ENCODE measurements at places on chromosomes 5 and 9.

- DNase-seq = no peak
These were observed 214.9 kb upstream of the WWC1 start for GRCh38 chr5:168076561-168076991.

DNA sequence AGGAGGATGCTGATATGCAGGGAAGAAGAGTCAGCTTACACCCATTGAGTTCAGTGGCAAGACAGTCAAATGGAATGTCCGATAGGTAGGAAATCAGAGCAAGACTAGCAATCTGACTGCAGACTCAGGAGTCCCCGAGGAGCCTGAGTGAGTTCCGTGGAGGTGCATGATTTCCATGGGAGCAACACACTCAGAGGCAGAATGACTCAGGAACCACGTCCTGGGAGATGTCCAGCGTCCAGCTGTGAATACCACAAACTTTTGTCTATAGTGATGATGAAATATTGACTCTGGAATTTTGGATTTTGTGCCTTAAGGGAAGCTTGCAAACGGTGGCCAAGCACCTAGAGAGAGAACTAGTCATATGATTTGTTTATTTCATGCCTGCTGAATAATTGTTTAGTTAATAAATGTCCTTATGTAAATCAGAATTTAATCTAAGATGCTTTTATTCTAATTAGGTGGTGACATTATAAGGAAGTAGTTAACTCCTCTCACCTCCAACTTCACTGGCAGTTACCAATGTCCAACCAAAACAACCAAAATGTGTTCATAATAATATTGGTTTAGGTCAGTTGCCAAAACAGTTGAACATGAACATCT, 100.4 kb downstream of the PDE4D start:
- no peak for DNase-seq

DNA sequence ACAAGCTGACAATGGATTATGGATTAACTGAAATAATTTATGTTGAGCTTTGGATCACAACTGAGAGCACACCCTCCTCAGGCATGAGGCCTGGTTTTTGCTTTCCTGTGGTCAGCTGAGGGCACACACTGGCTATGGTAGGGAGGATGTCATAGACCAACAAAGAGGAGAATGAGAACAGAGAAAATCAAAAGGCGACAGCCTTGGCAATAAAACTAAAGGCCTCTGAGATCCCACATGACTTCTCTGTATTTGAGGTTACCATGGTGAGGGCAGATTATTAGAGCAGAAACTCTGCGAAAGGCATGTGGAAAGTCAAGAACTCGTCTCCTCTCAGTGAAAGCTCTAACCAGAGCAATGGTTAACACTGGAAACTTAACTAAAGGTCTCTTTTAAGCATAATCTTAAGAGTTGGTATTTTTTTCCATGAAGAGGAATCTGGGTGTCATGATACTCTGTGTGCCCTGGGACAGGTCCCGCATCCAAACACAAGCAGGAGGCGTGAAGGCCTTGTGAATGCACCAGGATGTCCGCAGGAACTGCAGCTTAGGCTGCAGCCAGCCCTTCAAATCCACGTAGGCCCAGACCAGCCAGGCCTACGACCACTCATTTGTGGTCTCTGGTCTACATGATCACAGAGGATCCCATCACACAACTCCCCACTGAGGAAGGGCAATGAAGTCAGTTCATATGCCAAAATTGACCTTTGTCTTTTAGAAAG, 12.4 kb upstream of the MEIKIN start:
- no peak for DNase-seq

DNA sequence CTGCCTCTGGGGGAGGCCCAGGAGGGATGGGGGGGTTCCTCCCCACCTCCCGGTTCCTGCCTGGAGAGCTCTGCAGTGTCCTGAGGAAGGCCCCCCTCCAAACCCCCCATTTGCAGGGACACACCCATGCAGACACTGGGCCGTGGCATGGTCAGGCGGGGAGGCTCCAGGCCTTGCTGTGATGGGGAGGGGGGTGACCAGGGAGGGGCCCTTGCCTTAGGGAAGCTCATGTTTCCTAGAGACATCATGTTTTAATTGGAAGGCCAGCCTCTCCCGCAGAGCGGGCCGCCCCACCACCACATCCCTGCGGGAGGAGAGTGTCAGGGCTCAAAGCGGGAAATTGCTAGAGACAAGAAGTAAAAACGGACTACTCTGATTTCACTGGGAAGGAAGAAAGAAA, 12.0 kb downstream of the PRRX2 start:
- no peak for DNase-seq

GRCh38 chr9:113922160-113922559, 46.1 kb downstream of the ZNF618 start:
- no peak for DNase-seq

DNA sequence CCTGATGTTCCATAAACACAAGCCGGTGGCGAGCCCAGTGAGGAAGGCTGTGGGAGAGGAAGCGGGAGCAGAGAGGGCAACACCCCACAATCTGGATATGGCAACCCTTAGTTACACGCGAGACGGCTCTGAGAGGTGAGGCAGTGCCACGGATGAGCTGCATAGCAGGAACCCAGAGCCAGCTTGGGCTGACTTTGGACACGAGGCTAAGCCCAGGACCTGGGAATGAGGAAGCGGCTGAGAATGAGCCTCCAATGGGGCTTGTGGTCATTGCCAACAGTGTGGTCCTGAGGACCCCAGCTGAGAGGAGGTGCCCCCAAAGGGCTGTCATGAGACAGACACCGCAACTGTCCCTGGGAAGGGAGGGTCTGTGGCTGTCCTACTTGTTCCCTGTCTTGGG, 160.0 kb upstream of the SMIM23 start:
- DNase-seq = no peak

DNA sequence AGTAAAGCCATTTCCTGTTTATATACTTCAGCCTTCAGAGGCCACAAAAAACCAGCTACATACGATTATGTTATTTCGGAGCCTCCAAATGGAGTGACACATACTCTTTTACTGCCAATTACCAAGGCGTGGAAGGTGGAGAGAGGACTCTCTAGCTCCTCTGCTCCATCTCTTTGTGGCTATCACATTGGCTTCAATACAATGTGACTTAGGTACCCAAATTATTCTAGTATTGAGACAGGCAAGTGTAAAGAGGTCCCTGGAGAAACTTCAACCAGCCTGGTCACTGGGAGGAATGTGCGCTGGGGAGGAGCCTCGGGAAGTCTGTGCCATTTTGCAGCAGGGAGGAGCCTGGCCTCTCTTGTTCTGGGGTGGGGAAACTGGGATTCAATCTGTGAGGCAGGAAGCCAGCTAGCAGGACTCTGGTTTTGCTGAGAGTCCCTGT, 85.8 kb upstream of the TAS2R1 start:
- no peak for DNase-seq

- DNase-seq = no peak
These were observed 165.0 kb upstream of the FBXL17 start for GRCh38 chr5:108546939-108547338.

DNA sequence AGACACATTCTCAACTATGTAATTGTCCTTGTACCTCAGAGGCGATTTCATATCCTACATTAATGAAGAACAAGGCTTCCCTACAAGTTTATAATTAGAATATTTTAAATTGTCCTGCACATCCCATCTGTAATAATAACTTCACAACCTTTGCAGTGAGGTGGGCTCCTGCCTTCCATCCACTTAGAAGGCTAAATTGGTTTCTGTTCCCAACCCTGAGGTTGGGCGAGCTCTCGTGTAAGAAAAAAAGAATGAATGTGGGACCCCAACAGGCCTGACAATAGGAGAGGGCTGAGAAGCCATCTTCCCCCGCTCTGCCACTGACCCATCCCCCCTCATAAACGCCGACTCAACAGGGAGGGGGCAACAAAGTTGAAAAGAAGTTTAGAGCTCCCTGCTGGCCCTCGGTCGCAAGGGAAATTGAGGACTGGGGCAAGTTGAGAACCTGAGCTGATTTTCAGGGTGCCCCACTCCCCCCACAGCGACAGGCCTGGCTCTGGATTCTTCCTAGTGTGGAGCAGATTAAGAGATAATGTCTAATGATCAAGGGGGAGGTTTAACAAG, 9.4 kb downstream of the BARHL1 start:
- DNase-seq = no peak

DNA sequence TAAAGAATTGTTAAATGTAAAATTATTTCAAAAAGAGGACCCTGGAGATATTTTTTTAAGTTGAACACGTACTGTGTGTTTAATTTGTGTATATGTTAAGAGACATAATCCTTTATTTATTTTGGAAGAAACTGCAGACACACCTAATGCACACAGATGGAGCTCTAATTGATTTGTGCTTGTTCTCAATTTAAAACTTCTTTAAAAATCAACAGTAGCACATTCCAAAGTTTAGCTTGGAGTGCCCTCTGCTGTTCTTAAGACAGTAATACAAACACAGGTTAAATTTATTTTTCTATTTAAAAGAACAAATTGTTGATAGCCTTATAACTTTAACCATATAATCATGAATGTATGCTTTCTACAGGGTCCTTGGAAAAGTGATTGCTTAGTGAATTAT, 277.6 kb upstream of the ADAMTS16 start:
- DNase-seq = peak; percentile 6

DNA sequence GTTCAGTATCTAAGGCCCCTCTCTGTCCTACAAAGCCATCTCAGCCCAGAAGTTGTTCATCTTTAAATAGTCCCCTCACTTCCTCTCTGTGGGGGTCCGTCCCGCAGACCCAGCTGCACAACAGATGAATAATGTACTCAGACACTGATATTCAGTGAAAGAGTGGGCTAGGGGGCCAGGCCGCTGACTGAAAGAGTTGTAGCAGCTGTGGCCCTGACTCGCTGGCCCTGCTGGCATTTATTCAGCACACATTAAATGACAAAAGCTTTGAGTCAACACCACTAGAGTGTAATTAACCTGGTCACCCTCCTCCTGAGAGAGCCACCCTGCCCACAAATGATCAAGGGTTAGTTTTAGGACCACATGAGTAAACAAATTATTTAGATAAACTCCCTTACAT, 76.3 kb downstream of the MED10 start:
- DNase-seq = no peak

DNA sequence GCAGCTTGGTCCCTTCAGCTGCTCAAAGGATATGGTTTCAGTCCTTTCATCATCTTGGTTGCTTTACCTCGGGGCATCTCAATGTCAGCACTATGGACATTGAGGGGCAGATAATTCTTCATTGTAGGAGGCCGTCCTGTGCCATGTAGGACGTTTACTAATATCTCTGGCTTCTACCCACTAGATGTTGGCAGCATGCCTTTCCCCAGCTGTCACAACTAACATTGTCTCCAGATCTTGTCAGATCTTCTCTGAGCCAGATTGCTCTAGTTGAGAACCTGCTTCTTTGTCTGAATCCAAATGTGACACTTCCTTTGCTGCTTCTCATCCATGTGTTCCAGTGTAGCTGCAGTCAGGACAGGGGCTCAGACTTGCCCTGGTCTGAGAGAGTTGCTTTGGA, 10.3 kb downstream of the PTPA start:
- no peak for DNase-seq

- no peak for DNase-seq
These were observed 79.9 kb downstream of the SMIM23 start for GRCh38 chr5:171865471-171865870.

GRCh38 chr5:158641016-158641415, 458.7 kb downstream of the EBF1 start:
- no peak for DNase-seq

- DNase-seq = no peak
These were observed 152.9 kb downstream of the C9orf50 start for GRCh38 chr9:129467739-129468666.

DNA sequence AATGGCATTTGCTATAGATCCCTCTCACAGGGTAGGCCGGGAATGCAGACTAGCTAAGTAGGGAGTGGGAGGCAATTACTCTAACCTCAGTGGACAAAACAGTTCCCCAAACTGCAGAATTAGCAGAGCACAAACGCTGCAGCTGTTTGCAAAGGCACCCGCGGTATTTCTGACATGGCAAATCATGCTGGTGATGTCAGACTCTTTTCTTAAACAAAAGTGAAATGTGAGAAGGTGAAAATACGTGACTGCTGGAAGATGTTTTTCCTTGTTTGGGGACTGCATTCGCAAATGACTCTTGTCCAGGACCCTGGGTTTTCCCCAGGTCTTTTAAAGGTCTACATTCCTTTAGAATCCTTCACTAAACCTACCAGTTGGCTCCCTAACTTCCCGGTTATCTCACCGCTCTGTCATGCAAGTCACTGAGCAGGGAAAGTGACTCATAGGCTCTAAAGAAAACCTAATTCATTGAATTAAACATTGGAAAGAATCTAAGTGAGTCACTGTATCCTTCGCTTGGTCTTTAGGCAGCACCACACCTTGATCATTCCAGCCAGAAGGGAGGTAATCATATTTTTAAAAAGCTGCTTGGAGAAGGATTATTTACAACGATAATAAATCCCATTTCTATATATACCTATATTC, 91.5 kb upstream of the DNAH5 start:
- DNase-seq = peak; percentile 39

DNA sequence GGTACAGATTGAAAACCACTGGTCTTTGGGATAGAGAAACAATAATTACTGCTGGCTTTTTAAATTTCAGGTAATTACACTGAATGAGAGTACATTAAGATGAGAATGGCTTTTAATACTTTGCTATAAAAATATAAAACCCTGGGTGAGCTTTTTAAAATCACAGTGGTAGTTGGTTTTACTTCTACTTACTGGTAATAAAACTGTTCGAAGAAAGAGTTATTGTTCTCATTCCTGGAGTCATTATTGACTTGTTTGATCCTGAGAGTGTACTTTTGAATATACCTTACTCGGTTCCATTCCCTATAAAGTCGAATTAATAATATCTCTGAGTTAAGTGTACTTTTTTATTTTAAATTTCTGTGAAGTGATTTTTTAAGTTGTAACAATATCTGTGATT, 21.5 kb downstream of the MELK start:
- DNase-seq = no peak

DNA sequence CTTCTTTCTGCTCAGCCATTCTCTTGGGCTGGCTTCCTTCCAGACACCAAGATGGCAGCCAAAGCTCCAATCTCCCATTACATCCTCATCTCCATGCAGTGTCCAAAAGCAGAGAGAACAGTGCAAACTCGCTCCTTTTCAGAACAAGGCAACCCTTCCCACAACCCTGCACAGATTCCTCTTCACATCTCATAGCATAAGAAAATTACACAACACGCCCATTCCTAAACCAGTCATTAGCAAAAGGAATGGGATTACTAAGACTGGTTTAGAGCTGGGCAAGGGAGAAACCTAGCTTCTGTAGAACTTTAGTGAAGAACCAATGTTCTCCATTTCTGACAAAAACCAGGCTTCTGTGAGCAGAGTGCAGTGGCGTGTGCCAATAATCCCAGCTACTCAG, 51.5 kb upstream of the CTNNA1 start:
- DNase-seq = no peak

GRCh38 chr5:166338801-166339200, 1952.6 kb upstream of the WWC1 start:
- no peak for DNase-seq

- no peak for DNase-seq
These were observed 140.3 kb upstream of the SPEF2 start for GRCh38 chr5:35477321-35477720.

DNA sequence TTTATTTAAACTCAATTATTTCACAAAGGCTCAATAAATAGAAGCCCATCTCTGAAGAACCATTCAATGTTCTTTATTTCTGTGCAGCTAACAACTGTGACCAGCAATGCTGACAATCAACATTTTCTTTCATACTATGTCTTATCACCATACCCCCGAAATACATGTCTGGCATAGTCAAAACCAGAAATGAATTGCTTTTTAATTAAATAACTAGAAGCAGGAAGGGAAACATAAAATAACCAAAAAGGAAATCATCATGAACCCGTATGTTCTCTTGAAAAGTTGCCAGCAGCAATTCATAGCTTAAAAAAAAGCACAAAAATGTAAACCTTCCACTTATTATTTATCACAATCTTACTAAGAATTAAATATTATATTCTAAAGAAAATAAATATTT, 212.4 kb downstream of the TMEM232 start:
- no peak for DNase-seq

- DNase-seq = peak; percentile 39
These were observed 923 bp downstream of the SPATA6L start for GRCh38 chr9:4665357-4665756.

All from DMS79 treated with DMSO at 0.1 percent for 48 hours (cell line).